ENCODE measurements at places on chromosomes 2 and 18. TPM values are rescaled to one million over a fixed set of nuclear protein-coding genes. Genes with fewer than 3 reads are reported as not detected.

DNA sequence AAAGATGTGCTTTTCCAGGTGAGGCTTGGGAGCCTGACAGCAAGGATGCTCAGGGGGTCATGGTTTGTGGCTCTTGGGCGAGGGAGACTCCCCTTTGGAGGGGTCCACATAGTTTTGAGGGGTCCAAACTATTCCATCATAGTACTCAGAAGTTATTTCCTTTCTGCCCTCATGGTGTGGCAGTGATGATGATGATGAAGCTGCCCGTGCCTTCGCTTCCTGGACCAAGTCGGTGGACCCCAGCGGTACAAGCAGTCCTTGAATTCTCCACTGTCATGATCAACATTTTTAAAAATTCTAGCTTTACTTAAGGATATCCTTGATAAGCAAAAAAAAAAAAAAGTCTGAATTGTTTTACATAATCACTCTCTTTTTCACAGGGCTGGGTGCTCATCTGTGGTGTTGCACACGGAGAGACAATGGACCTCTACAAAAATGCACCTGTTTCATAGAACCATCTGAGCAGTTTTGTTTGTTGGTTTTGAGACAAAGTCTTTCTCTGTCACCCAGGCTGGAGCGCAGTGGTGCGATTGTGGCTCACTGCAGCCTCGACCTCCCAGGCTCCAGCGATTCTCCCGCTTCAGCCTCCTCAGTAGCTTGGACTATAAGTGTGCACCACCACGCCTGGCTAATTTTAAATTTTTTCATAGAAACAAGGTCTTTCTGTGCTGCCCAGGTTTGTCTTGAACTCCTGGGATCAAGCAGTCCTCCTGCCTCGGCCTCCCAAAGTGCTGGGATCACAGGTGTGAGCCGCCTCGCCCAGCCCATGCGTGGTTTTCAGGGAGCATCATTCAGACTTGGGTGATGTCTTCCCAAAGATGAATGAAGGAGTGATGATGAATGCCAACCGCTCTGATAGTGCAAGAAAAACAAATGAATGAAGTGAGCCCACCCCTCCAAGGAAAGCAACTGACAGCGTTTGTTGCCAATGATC is 271.4 kb upstream of the HDAC4 start:
- H3K27ac ChIP-seq = no peak overlapping the region
- DNase-seq = peak; percentile 31
- no peaks in the 10 kb centered on the region for H3K27me3 ChIP-seq
- H3K4me1 ChIP-seq = no peaks in the 10 kb centered on the region
- H3K36me3 ChIP-seq = no peaks in the 10 kb centered on the region
- H3K4me3 ChIP-seq = no peak overlapping the region

- no peak overlapping the region for H3K4me3 ChIP-seq
- H3K4me1 ChIP-seq = no peaks in the 10 kb centered on the region
- H3K36me3 ChIP-seq = no peaks in the 10 kb centered on the region
- H3K27me3 ChIP-seq = no peaks in the 10 kb centered on the region
Observed at GRCh38 chr18:55968550-55968949, 380.6 kb upstream of the TCF4 start.

OXER1 gene
- total RNA-seq = 0.21 TPM

DNA sequence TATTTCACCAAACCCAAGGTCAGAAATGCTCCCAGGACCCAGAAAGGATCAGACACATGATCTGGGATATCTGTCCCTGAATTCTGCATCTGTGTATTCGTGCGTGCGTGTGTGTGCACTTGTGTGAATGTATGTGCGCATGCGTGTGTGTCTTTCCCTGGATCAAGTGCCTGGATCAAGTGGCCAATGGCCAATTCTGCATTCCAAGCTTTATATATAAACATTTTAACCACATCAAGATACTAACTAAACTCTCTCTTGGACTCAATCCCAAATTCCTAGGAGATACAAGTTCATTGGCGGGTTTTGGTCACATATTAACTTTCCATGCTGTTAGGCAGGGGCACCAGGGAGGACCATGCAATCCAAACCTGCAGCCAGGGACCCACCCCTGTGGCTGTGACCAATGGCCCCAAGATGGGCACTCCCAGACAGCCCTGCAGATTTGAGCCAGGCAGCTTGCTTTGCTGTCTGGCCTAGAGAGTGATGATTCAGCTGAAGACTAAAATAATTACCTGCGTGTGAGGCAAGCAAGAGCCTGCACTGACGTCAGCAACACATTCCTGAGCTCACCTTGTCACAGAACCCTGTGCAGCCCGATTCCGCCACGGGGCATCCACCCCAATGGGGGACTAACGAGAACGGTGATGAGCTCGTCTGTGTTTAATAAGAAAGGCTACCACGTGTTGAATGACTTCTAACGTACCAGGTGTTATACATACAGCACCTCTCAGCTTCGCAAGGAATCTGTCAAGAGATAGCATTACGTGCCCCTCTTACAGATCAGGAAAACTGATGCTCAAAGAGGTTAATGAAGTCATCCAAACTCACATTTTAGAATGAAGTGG is 45.3 kb upstream of the ROCK2 start:
- H3K27ac ChIP-seq = no peak overlapping the region
- H3K27me3 ChIP-seq = no peaks in the 10 kb centered on the region
- no peak for DNase-seq
- H3K4me1 ChIP-seq = no peaks in the 10 kb centered on the region
- H3K36me3 ChIP-seq = no peaks in the 10 kb centered on the region
- H3K4me3 ChIP-seq = no peak overlapping the region

Data from activated CD8-positive, alpha-beta memory T cell treated with anti-CD3 and anti-CD28 coated beads, Interleukin-2, amount 10 ng/mL, durations not matched to agents 7 days and 5 days (primary cell).